Natural killer cell treated with Interleukin-12 subunit alpha and Interleukin-12 subunit beta and Interleukin-15 and Interleukin-18, amount 100 ng/mL, for 72 hours (primary cell): ENCODE measurements at places on chromosomes 4 and X. TPM values are rescaled to one million over a fixed set of nuclear protein-coding genes. Genes with fewer than 3 reads are reported as not detected.

GRCh38 chr4:41976775-41977516 lies 4.6 kb upstream of the DCAF4L1 start:
- no peak for DNase-seq

F8 gene
- total RNA-seq, result 2.9 TPM

PCYT1B gene
- total RNA-seq, result not detected

RHOH gene
- total RNA-seq, result 169 TPM

TENM3 gene
- total RNA-seq, result not detected
